Cortex of kidney (tissue), 1 donor: ENCODE measurements at places on chromosomes 2 and 18.

- no peak for DNase-seq
These were observed 19.7 kb downstream of the SAP130 start for GRCh38 chr2:128008074-128008672.

DNA sequence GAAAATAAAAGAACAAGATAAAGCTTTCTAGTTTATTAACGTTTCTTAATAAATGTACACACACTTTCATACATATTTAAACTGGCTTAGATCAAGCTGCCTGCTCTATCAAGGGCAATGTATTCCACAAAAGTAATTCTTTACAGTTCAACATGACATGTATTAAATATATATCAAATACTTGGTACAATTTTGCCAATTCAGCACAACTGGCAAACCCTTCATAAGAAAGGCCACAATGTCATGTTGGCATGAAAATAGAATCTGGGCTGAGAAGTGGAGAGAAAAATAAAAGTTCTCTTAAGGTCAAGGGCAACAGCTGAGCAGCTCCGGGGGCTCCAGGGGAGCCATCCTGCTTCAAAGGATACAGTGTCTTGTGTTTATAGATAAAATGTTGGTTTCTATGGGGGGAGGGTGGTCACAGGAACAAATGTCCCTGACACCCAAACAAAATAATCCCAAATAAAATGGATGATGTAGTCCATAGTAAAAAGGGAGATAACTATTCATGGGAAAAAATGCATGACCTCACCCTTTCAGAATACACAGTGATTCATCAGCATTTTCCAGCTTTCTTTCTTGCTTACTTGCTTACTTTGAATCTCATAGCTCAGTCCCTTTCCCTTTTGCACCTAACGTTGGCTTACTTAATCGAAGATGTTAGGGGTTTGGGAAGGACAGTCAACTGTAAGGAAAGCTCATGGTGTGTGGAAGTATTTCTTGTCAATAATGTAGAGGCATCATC is 494.9 kb downstream of the NYAP2 start:
- DNase-seq, result no peak

- DNase-seq, result no peak
These were observed 24.2 kb downstream of the WDR75 start for GRCh38 chr2:189465478-189465877.

DNA sequence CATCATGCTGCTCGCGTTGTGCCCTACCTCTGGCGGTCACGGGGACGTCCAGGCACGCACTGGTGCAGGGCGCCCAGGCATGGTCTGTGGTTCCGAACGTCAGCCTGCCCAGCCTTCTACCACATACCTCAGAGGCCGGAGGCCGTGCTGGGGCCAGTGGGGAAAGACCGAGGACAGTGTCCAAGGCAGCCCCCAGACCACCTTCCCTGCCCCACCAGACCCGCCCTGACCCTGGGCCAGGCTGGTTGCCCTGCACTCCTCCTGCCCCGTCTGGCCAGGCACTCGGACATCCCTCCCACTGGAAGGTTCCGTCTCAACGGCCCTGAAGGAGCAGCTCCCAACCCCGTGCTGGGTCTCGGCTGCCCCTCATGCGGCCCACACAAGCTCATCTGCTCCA is 32.8 kb downstream of the SLC66A2 start:
- DNase-seq, result no peak
